ENCODE measurements at places on chromosomes 11 and 22. TPM values are rescaled to one million over a fixed set of nuclear protein-coding genes. Genes with fewer than 3 reads are reported as not detected.

Gene RELT
- total RNA-seq: 14.7 TPM

DNA sequence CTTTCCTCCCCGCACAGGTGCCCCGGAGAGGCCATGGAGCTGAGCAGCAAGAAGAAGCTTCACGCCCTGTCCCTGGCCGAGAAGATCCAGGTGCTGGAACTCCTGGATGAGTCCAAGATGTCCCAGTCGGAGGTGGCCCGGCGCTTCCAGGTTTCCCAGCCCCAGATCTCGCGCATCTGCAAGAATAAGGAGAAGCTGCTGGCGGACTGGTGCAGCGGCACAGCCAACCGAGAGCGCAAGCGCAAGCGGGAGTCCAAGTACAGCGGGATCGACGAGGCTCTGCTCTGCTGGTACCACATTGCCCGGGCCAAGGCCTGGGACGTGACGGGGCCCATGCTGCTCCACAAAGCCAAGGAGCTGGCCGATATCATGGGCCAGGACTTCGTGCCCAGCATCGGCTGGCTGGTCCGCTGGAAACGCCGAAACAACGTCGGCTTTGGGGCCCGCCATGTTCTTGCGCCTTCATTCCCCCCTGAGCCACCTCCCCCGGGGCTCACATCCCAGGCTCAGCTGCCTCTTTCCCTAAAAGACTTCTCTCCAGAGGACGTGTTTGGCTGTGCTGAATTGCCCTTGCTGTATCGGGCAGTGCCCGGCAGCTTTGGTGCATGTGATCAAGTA, 1.3 kb downstream of the TIGD3 start:
- peak; percentile 72 for DNase-seq

GRCh38 chr11:7548659-7549274, 35.0 kb downstream of the PPFIBP2 start:
- peak; percentile 95 for DNase-seq

DNA sequence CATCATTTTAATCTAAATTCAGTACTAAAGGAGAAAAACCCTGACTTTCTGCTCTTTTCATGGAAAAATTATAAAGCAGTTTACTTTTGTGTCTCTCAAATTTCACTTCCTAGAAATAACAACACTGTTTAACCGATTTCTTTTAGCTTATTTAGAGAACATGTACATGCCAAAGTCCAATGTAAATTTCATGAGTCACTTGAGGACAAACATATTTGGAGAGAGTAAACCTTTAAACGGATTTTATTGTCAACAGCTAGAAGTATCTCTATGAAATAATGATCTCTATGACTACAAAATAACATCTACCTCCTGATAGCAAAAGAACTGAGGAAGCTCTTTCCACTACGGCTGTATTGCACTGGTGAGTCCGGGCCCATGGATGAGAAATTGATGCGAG, 46.3 kb upstream of the SLC22A25 start:
- DNase-seq: no peak

DNA sequence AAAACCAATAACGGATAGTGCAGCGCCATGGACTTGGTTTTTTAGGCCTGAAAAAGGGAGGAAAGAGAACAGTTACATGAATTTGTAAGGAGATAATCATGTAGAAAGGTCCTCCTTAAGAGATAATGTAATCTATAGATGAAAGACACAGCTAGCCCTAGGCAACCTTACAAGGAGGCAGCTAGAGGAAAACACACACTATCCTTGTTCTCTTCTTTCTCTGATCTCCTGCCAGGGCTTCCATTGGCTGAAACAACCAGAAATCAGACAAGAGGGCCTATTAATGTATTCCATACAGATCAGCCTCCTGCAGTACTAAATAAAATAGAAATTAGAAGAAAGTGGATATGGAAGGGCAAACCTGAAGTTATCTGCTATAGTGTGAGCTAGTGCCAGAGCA, 53.0 kb downstream of the KCNA4 start:
- no peak for DNase-seq

Gene VPREB3
- total RNA-seq: not detected

DNA sequence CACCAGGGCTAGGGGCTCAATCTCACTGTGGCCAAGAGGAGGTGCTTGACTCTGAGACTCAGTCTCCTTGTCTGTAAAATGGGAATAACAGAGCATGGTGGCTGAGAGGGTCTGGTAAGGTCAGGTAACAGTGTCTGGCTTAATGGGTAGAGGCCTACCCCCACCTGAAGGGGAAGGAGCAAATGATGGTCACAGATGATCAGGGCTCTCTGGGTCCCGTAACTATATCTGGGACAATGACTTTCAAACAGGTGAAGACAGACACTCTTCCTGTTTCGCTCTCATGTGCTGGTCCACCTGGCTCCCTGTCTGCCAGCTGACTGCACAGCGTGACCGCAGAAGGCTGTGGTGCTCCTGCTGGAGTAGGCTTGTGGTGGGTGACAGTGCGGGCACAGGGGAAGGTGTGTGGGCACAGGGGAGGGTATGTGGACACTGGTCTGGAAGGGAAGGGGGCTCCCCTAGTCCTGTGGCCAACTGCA, 4.0 kb downstream of the A4GALT start:
- no peak for DNase-seq

Gene RIMBP3B
- not detected for total RNA-seq

- DNase-seq: no peak
Observed at GRCh38 chr11:61900251-61900650, 8.9 kb upstream of the FADS3 start.

Gene LRRC32
- 4.0 TPM for total RNA-seq

Gene ART5
- total RNA-seq: 5.4 TPM

Gene NTM
- 1.6 TPM for total RNA-seq

Gene EFEMP2
- total RNA-seq: 111 TPM

DNA sequence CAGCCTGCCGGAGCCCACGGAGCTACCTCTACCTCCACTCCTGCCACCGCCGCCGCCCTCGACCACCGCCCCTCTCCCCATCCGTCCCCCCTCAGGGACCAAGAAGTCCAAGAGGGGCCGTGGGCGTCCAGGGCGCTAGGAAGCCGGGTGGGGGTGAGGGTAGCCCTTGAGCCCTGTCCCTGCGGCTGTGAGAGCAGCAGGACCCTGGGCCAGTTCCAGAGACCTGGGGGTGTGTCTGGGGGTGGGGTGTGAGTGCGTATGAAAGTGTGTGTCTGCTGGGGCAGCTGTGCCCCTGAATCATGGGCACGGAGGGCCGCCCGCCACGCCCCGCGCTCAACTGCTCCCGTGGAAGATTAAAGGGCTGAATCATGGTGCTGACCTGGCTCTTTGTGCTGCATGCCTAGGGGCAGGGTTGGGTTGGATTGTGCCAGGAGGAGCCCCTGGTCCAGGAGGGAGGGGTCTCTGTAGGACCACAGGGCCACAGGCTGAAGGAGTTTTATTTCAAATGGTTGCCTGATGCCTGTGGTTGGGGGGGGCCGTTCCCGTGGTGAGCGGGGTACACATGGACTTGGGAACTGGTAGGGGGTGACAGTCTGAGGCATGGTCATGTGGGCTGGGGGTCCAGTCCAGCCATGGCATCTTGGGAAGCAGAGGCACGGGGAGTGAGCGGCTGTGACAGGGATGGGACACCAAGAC, 2.3 kb downstream of the PTPRCAP start:
- DNase-seq: no peak

DNA sequence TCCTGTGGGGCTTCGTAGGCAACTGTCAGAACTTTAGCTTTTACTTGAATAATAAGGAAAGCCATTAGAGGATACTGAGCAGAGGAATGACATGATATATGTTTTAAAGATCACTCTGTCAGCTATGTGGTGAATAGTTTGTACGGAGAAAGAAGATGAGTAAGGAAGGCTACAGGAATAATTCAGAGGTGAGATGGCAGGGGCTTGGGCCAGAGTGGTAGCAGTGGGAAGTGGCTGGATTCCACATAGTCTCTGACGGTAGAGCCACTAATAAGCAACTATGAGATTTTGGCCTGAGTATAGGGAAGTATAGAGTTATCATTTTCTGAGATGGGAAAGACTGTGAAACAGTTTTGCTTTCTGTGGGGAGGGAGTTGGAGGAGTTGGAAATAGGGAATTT, 93.9 kb upstream of the MTMR2 start:
- no peak for DNase-seq

Gene ACR
- 0.32 TPM for total RNA-seq

Gene PYGM
- 2.4 TPM for total RNA-seq

DNA sequence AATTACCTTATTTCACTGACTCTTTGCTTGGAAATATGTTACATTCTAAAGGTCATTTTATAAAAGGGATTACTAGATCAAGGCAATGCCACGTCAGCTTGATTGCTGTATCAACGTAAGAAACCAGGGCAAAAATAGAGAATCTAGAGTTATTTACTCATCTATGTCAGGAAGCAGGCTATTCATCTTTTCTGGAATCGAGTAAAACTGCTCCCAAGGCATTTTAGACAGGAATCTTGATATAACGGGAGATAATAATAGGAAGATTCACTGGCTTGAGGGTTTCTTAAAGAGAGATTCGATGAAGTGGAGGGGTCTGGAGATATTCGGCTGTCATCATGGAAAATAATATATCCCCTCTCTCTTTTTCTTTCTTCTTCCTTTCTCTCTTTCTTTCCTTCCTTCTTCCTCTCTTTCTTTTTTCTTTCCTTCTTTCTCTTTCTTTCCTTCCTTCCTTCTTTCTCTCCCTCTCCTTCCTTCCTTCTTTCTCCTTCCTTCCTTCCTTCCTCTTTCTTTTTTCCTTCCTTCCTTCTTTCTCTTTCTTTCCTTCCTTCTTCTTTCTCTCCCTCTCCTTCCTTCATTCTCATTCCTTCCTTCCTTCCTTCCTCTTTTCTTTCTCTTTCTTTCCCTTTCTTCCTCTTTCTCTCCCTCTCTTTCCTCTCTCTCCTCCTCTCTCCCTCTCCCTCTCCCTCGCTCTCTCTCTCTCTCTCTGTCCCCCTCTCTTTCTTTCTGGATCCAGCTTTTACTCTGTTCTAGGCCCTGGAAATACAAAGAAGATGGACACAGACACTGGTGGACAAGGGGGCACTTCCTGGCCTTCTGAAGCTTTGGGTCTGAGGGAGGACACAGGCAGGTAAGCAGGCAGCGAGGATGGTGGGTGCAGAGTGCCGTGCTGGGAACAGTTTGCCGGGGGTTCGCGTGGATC, 18.1 kb upstream of the RASD2 start:
- no peak for DNase-seq

Gene PRR33
- total RNA-seq: not detected

- DNase-seq: no peak
Observed at GRCh38 chr11:88536616-88537265, 199.2 kb upstream of the CTSC start.

DNA sequence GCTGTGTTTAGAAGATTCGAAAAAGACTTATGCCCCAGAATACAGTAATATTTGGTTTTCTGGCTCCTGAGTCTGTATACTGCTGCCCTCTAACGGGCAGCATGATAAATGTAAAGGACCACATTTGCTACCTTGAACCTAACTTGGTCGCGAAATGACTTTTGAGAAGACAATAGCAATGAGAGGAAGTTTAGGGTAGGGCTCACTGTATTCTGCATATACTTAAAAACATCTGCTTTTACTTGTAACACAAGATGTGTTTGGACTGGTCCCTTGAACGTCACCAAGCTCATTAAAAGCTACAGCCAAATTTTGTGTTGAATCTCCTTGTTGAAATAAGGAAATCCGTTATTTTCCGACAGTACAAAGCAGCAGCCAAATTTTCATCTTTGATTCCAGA, 309.1 kb downstream of the SWAP70 start:
- DNase-seq: no peak

DNA sequence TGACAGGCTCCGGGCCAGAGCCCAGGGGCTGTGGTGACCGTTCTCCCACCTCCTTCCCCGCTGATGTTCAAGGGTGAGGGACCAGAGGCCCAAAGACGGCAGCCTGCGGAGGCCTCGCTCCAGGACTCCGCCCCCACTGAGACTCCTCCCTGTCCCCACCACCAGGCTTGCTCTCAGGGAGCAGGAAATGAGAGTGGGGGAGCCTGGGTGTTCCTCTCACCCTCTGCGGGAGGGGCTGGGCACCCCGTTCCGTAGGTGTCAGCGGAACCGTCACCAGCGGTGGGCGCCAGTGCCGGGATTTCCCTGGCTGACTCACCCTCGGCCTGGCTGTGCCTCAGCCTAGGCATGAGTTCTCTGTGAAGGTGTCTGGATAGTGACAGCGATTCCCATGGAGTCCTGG, 15.7 kb downstream of the DAGLA start:
- DNase-seq: peak; percentile 82

Gene RHOG
- total RNA-seq: 28.1 TPM

- peak; percentile 9 for DNase-seq
Observed at GRCh38 chr11:111352231-111352746, 26.8 kb downstream of the POU2AF1 start.

- DNase-seq: no peak
Observed at GRCh38 chr11:130548491-130548833, 100.0 kb downstream of the ADAMTS15 start.

GRCh38 chr22:37260901-37261336, 16.9 kb upstream of the RAC2 start:
- peak; percentile 88 for DNase-seq

Gene EHF
- total RNA-seq: 0.18 TPM

DNA sequence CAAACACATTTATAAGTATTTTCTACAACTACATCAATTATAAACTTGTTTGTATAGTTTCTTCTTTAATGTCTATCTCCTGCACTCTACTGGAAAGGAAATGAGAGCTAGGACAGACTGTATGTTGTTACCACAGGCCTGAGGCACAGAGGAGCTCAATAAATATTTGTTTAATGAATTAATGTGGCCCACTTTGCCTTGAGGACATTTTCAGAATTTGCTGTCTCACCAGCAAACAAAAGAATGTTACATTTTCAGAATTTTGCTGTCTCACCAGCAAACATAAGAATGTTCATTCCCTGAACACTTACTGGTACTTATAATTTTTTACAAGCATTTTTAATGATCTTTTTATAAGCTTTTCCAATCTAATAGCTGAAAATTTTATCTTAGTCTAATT, 41.9 kb upstream of the WNT7B start:
- DNase-seq: no peak

DNA sequence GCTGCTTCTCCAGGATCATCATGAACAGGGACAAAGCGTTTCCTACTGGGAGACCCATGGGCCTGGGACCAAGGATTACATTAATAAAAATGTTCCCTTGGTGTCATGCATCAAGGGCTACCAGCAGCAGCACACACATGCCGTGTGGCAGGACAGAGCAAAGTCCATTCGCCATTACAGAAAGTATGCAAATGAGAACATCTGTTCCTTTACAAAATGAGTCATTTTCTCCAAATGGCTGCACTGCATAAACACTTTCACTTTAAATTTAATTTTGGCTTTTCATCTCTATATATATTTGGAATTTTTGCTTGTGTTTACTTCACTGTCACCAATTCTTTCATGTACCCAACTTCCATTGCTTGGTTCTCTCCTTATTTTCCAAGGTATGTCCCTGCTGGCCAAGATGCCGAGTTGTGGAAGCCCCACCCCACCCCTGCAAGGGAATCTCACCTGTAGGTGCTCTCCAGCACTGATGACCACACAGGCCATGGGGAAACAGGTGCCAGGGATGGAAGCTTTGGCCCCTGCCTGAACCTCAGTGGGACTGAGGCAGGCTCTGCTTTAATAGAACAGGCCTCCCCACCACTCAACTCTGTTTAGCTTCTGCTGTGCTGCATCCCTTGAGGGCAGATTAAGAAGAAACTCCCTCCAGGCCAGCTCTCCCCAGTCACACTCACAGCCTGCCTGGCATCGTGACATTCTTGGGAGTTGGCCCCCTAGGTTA, 15.6 kb upstream of the GNAZ start:
- peak; percentile 27 for DNase-seq

- peak; percentile 34 for DNase-seq
Observed at GRCh38 chr22:21688706-21689381, 23.0 kb downstream of the PPIL2 start.

GRCh38 chr11:57773026-57773598, 11.5 kb downstream of the CTNND1 start:
- no peak for DNase-seq

- no peak for DNase-seq
Observed at GRCh38 chr11:42840176-42840829, 471.5 kb upstream of the API5 start.

Gene OR4D5
- not detected for total RNA-seq

GRCh38 chr22:25824828-25825423, 82.9 kb downstream of the MYO18B start:
- no peak for DNase-seq

Measured in endodermal cell (in vitro differentiated cells).